Muscle of leg (tissue), 16 donors: ENCODE measurements at places on chromosomes 6 and 20. TPM values are rescaled to one million over a fixed set of nuclear protein-coding genes. Genes with fewer than 3 reads are reported as not detected.
A peak's percentile ranks its signal among the peaks of the same experiment; 100 is the strongest.

DNA sequence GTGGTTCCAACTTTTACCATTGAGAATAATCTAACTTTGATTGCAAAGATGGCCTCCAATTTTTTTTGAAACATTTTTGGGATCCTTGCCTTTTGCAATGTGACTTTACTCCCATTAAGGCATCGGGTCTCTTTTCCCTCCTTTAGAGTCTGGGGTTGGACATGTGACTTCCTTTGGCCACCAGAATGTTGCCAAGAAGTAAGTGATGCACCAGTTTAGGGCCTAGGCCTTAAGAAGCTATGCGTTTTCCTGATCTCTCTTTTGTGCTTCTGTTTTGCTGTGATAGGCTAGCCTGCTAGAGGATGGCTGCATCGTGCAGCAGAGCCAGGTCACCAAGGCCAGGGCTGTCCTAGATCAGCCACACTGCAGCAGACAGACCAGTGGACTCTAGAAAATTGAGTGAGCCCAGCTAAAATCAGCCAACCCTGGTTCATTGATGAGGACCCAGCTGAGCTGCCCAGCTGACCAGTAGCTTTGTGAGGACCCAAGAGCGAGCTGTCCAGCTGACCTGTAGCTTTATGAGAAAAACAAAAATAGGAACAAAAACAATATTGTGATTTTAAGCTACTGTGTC lies 594.0 kb upstream of the JAG1 start:
- H3K4me3 ChIP-seq = no peak overlapping the region
- peak overlapping the region; percentile 43 for H3K27ac ChIP-seq
- no peak for DNase-seq
- H3K27me3 ChIP-seq = no peaks in the 10 kb centered on the region

- no peak overlapping the region for H3K4me3 ChIP-seq
- no peak overlapping the region for H3K27ac ChIP-seq
- no peaks in the 10 kb centered on the region for H3K36me3 ChIP-seq
- H3K27me3 ChIP-seq = no peaks in the 10 kb centered on the region
- no peaks in the 10 kb centered on the region for H3K4me1 ChIP-seq
Measured at GRCh38 chr6:136685540-136686108, 106.7 kb downstream of the MAP3K5 start.

- no peak overlapping the region for H3K27ac ChIP-seq
- no peak for DNase-seq
- peaks cover 25% of the 10 kb centered on the region for H3K4me1 ChIP-seq
Measured at GRCh38 chr6:142881290-142881689, 63.7 kb downstream of the HIVEP2 start.

DNA sequence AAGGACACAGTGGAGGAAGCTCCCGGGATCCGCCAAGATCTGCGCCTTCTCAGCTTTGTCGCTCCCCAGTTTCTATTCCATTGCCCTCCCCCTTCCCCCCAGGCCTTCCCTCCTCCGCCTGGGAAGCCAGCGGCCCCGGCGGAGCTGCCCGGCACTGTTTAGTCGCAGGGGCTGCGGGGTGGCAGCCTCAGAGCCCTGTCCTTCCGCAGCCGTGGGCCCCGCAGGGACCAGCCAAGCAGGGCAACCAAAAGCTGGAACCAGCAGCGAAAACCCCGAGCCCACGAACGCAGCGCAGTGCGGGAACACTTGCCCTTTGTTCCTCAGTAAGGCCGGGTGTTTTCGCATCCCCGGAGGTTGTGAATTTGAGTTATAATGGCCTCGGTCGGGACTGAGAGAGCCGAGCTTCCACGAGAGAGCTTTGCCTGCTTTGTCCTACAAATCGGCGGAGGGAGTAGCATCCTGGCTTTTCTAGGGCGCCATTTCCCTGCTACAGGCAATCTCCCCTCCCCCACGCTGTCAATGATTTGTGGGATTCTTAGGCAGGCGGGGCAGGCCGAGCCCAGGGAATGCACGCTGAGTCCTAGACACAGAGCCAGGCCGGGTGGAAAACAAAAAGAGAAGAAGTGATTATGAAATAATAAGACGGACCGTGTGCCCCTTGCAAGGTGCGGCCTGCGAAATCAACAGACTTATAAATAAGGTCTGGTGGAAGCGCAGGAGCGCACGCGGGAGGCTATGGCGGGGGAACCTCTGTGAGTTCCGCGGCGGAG lies 4.0 kb upstream of the TUBB2B start:
- H3K36me3 ChIP-seq = no peaks in the 10 kb centered on the region
- H3K27me3 ChIP-seq = peaks cover 69% of the 10 kb centered on the region
- peak overlapping the region; percentile 79 for H3K27ac ChIP-seq
- DNase-seq = peak; percentile 88

DNA sequence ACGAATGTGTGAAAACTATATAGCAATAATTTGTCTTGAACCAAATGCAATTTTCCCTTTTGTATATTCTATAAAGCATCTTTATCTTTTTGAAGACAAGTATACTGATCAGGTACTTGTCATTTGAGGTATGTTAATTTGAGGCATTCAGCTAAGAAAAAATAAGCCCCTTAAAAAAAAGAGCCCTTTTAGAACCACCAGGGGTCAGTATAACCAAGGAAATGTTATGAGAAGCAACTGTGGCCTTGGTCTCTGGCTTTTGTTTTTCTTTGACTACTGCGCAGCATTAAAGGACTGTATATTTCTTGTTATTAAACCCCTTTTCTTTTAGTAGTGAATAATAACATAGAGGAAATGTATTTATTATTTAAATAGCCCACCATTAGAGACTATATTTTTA lies 43.1 kb downstream of the CD109 start:
- H3K4me3 ChIP-seq = no peak overlapping the region
- peak; percentile 87 for DNase-seq
- H3K27ac ChIP-seq = no peak overlapping the region
- H3K36me3 ChIP-seq = no peaks in the 10 kb centered on the region

DNA sequence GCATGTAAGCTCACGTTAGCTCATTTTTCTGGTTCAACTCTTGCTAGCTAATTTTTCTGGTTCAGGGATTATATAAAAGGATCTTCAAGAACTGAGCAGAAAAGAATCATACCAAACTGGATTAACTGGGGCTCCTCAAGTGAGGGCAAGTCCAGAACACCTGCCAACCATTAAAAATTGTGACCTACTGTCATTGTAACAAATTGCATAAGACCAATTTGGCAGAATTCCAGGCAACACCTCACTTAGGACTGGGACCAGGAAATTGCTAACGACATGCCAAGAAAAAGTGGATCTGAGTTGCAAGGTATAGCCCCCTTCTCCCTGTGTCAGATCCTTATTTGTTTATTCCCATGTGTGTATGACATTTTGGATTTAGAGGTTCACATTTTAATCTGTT lies 216.6 kb downstream of the HIVEP2 start:
- H3K27me3 ChIP-seq = no peaks in the 10 kb centered on the region
- no peak overlapping the region for H3K27ac ChIP-seq
- no peaks in the 10 kb centered on the region for H3K36me3 ChIP-seq

GRCh38 chr6:315921-316752 lies 23.9 kb downstream of the DUSP22 start:
- no peaks in the 10 kb centered on the region for H3K27me3 ChIP-seq
- no peak overlapping the region for H3K27ac ChIP-seq
- no peak for DNase-seq
- no peak overlapping the region for H3K4me3 ChIP-seq

COX4I2 gene
- total RNA-seq = 11.4 TPM
